NCI-H524 treated with DMSO at 0.1 percent for 48 hours (cell line): ENCODE measurements at places on chromosomes 11 and 22.

DNA sequence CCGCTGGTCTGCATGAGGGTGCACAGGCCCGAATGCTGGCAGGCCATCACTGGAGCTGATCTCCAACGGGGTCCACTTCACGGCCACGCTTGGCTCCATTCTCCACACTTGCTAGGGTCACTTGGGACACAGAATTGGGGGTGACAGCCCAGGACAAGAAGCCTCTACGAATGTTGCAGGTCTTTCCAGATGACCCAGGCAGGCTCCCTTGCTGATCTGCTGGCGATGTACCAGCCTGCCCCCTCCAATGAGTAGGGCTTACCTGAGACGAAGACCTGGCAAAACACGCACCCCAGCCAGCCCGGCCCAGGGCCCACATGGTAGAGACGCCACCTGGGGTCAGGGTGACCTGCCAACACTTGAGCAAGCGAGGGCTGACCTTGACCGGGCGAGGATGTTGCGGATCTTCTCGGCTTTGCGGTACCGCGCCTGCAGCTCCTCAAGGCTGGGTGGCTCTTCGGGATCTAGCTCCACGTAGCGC is 44.9 kb downstream of the C11orf58 start:
- DNase-seq = no peak

DNA sequence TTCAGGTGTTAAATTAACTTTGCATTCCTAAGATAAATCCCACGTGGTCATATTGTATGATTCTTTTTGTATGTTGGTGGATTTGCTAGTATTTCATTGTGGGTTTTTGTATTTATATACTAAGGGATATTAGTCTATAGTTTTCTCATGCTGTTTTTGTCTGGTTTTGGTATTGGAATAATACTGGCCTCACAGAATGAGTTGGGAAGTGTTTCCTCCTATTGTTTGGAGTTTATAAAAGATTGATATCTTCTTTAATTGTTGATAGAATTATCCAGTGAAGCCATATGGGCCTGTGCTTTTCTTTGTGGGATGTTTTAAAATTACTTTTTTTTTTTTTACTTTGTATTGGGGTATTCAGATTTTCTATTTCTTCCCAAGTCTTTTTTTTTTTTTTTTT is 59.8 kb downstream of the QSER1 start:
- no peak for DNase-seq

DNA sequence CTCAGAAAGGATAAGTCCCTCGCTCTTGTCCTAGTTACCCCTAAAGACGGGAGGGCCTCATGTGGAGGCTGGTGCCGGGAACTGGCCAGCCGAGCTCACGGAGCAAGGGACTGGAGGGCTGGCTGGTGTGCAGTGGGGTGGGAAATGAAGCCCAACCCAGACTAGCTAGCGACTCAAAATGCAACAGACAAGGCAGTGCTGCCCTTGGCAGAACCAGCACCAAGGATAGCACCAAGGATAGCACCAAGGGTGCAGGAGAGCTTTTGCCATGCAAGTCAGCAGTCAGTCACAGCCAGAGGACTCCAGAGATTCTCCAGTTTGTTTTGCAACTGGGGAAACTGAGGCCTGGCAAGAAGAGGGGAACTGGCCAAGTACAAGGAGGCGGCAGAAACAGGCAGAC is 6.5 kb upstream of the BATF2 start:
- no peak for DNase-seq

- DNase-seq = no peak
Observed at GRCh38 chr11:121829159-121829643, 286.8 kb downstream of the BLID start.

DNA sequence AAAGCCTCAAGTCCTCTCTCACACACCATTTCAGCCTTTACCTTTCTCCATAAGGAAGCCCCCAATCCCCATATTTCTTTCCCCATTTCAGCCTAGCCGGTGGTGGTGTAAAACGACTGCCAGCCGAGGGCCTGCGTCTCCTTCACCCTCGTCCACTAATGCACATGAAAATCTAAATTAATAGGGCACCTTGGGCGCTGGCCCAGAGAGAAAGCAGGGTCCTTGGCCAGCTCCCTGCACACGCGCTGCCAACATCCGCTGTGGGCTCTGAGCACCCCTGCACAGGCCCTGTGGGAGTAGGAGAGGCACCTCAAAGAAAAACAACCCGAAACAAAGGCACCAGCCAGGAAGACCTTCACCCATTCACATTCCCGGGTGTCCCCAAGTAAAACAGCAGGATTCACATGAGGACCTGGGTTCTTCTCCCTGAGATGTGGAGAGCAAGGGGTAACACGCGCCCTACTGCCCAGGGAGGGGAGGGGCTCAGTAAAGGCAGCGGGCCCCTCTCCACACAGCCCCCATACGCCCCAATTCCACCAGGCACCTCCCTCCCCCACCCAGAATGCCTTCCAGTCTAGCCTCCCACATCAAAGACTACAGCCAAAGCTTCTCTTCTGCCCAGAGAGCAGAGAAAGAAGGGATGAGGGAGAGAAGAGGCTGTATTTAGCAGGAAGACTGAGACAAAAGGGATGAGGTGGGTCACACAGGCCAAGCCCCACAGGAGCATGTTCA is 79.0 kb downstream of the MICAL3 start:
- no peak for DNase-seq

GRCh38 chr11:61258546-61258945 is 17.6 kb downstream of the PGA5 start:
- no peak for DNase-seq

DNA sequence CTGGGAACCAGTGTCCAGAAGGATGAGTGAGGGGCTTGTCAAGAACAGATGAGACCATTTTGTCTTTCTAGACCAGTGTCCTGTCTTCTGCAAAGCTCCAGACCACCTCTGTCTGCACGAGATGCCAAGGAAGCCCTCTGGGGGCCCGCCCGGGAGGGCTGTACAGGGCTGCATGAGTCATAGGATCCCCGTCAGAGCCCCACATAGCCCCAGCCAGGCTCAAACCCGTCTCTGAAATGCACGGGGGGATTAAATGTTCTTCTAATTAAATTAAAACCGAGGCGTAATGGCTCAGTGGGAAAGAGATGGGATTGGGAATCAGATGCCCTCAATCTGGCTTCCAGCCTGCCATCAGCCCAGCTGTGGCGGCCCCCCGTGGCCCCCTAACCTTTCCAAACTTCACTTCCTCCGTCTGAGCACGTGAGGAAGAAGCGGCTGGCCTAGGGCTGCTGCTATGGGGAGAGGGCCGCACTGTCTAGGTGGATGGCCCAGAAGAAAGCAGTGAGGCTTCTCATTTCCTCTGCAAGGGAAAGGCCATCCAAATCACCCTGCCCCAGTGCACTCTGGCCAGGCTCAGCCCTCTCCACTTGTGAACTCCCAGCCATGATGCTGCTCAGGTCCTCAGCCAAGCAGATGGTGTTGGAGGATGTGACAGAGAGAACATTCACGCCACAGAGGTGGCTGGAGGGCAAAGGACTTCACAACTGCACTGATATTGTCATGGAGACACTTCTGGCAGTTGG is 32.8 kb downstream of the KCNQ1OT1 start:
- DNase-seq = no peak

DNA sequence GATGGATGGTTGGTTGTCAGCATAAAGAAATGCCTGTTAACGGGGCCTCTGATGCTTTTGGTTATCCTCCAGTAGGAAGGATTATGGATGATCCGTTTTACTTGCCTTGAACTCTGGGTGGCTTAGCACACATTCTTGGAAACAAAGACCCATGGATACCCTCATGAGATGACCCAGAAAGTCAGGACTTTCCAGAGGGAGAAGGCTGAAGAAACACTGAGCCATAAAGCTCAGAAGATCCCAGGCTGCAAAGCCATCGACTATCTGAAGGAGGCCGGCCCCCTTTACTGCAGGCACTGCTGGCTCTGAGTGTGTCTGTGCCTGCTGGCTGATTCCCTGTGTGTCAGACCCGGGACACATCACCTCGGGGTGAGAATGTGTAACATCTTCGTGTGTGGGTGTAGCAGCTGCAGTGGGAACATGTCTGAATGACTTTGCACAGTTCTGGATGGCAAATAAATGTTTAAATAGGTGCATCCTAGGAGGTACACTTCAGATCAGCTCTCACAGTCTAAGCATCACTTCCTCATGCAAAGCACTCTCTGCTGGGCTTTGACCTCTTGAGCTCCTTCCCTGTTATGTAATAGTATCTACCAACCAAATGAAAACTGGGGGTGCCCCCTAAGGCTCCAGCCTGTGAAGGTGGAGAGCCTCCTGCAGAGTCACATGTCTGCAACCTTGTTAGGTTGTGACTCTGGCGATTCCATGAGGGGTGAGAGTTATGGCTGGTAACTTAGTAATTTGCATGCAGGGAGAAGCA is 1084.9 kb downstream of the TBC1D22A start:
- DNase-seq = no peak

GRCh38 chr11:107184986-107185385 is 166.7 kb upstream of the GUCY1A2 start:
- no peak for DNase-seq

DNA sequence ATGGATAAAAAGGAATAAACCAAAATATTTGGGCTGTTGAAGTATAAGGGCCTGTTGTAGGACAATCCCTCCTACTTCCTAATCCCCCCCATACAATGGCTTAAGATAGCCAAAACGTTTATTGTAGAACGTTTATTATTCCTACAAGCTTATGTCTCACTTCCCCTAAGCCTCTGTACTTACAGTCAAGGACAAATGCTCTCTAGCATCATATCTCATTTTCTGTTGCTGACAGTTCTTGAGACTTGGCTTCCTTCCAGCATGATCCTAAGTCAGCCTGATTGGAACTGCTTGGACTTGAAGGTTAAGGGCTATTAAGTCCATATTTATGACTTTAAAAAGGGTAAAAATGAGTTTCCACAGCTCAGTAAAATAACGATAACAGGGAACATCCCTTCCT is 8.8 kb downstream of the MISFA start:
- DNase-seq = no peak

- DNase-seq = no peak
Observed at GRCh38 chr11:46612326-46612725, 4.7 kb downstream of the HARBI1 start.

DNA sequence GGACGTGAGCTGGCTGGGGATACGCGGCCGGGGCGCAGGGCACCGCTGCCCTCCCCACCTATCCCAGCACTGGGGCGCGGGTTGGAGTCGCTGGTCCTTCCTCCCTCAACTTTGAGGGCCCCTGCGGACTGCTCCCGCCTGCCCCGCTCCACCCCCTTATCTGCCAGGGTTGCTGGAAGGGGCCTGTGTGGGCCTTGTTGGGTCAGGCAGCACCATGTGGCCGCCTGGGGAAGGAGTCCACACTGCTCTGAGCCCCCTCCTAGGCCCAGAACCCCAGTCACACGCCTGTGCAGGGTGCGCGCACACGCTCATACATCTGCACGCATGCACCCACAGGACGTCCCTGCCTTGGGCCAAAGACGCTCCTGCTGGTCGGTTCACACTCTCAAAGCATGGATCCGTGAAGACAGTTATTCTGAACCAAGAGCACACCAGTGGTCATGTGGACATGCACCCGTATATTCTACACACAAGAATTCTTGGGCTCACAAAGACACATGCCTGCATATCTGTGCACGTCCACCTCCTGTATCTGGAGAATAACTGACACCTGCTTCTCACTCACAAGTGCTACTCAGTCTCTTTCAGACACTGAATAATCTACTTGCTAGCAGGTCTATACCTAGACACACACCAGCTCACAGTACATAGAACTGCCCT is 710 bp downstream of the TUB start:
- no peak for DNase-seq

DNA sequence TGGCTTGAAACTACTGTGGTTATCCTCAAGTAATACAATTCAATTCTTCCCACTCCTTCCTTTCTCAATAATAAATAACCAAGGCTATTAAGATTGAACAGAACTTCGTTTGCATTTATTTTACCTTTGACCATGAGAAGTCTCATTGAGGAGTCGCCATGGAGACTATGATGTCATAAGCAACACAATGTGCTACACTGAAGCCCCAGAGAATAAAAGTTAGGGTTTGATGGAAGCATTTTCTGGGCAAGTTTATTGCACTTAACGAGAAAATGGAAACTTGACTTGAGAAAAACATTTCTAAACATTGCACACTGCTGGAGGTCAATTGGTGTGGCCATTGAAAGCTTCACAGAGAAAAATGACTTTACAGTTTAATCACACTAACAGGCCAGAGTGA is 121.5 kb downstream of the FAM76B start:
- DNase-seq = no peak

GRCh38 chr11:121634889-121635288 is 182.1 kb upstream of the SORL1-AS1 start:
- no peak for DNase-seq

DNA sequence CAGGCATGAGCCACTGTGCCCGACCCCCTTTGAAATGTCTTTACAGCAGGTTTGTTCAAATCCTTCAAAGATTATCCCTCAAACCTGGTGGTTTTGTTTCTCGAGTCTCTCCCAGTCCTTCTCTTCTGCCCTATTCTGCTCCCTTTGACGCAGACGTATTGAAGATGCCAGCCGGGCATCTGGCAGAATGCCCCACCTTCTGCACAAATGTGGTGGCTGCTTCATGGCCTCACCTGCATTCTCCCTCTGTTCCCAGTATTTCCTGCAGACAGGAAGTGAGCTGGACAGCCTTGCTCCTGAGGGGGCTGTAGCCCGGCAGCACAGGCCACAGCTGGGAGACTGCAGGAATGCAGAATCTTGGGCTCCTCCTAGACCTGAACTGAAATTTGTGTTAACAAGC is 4.8 kb upstream of the NAP1L4 start:
- no peak for DNase-seq

- DNase-seq = no peak
Observed at GRCh38 chr11:124831897-124832296, 31.7 kb upstream of the MSANTD2 start.

- DNase-seq = no peak
Observed at GRCh38 chr11:131767421-131767820, 397.0 kb downstream of the NTM start.

GRCh38 chr11:106353031-106353430 is 275.6 kb downstream of the AASDHPPT start:
- DNase-seq = no peak

- DNase-seq = no peak
Observed at GRCh38 chr11:123585206-123585605, 69.2 kb downstream of the SCN3B start.

DNA sequence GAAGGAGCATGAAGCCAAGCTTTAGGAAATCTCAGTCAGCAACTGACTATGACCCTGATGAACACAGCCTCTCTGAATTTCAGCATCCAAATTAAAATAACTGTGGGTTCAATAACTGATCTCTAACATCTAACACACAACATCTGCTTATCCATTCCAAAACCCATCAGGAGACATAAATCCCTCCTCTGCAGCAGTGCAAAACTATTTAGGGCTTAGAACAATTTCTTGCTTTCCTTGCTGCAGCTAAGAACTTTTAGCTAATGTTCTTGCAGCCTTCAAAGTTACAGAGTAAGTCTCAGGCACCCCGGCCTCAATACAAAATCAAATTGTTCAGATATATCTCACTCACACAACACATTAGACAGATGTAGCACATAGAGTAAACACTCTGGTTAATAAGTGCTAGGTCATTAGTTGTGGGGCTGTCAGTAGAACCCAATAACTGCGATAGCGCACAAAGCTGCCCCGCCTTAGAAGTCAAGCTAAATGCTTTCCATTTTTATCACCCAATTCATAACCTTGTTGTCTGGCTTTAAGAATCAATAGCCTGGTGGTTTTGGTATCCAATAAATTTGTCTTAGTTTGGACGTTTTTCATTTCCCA is 139.6 kb downstream of the LARGE1 start:
- DNase-seq = no peak
